Stomach (tissue), 19 donors: ENCODE measurements at places on chromosomes 7 and 10. TPM values are rescaled to one million over a fixed set of nuclear protein-coding genes. Genes with fewer than 3 reads are reported as not detected.

DNA sequence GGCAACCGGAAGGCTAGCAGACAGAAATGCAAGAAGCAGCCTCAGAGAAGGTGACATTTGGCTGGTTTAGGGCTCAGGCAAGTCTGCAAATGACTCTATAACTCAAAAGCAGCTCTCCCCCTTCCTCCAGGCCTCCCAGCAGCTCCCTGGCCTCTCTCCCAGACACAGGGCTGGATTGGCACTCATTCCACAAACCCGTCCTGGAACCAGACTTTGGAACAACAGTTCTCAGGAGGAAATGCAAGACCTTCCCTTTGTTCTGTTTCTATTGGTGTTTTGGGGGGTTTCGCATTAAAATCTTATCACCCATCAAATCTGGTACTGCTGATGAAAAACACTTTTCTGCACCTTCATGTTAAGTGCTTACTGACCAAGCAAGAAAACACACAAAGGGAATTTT is 40.3 kb upstream of the EFCAB10 start:
- DNase-seq = no peak

The SH2D4B gene
- polyA plus RNA-seq = not detected

DNA sequence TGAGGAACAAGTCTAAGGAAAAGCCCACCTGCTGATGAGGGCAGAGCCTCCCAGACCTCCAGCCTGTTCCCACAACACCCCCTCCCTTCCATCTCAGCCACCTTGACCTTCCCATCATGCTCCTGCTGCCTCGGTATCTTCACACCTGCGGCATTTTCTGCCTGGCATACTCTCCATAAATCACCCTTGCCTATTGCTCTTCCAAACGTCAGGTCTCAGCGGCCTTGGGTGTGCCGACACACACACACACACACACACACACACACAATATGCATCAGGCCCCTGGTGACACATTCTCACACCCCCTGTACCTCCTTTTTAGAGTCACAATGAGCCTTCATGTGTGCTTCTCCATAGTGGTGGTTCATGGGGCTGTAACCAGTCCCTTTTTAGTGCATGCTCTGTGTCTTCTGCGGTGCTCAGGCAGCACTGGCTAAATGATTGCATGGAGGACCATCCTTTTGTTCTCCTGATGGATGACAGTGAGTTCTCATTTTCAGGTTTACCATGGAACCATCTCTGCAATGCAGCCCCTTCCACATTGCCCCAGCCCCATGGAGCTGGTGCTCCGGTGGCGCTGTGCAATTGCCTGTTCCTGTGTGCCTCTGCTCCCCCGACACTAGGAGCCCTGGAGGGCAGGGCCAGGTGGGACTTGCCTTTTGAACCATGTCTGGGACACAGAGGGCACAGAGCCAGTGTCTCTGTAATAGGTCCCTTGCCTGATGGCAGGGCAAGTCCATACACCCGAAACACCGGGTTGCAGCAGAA is 4.5 kb downstream of the ADIRF start:
- peak; percentile 16 for DNase-seq

The DKK1 gene
- polyA plus RNA-seq = 0.76 TPM

GRCh38 chr10:77245953-77246352 is 391.7 kb downstream of the KCNMA1 start:
- no peak for DNase-seq

DNA sequence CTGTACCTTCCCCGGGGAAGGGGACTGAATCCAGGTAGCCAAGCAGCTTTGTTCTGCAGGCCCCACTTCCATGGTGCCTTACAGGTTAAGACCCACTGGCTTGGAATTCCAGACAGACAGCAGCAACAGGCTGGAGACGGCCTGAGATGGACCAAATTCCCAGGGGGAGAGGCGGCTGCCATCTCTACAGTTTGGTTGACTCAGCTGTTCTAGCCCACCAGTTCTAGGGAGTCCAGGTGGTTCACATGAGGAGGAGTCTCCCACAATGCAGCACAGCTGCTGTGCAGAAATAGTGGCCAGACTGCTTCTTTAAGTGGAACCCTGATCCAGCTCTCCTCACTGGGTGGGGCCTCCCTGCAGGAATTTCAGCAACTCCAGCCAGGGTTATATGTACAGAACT is 74.1 kb downstream of the C10orf67 start:
- DNase-seq = no peak
